DMS 273 treated with DMSO at 0.1 percent for 48 hours (cell line): ENCODE measurements at places on chromosomes 3 and 15.
A peak's percentile ranks its signal among the peaks of the same experiment; 100 is the strongest.

DNA sequence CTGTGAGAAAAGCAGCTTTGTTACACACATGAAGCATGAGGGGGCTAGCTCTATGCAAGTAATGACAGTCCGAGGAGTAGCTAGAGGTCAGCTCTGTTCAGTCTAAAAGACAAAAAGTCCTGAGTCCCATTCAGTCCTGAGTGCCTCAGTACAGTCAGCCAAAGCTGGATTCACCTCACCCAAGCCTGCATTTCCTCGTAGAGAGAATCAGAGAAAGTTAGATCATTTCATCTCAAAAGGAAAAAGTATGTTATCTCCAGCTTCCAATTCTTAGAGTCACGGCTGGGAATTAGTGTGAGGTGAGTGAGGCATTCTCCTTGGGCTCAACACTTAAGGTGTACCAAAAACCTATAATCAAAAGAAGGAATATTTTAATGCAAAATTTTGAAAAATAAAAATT is 5.9 kb upstream of the ACP3 start:
- no peak for DNase-seq

GRCh38 chr3:14476583-14477265 is 63.4 kb downstream of the GRIP2 start:
- no peak for DNase-seq

GRCh38 chr3:22089284-22089683 is 338.3 kb upstream of the ZNF385D start:
- DNase-seq = no peak

- no peak for DNase-seq
Observed at GRCh38 chr3:16992198-16992597, 107.4 kb downstream of the PLCL2 start.

GRCh38 chr3:187370051-187370450 is 1.9 kb downstream of the RTP4 start:
- DNase-seq = no peak

- DNase-seq = no peak
Observed at GRCh38 chr3:58190882-58191281, 19.9 kb downstream of the DNASE1L3 start.

DNA sequence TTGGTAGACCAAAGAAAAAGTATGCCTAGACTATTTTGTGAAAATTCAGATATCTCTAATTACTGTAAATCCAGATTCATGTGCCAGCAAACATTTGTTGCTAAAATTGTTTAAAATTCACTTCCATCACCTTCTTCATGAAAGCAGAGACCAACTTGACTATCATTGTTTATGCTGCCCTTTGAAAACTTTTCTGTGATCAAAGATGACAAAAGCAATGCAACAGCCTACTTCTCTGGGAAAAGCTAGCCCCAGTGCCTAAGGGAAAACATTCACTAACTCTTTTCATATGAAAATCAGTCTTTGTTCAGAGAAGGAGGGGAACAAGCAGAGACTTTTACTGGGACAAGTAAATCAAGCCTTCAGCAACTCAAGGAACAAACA is 178.0 kb upstream of the P2RY1 start:
- no peak for DNase-seq

- no peak for DNase-seq
Observed at GRCh38 chr15:56165234-56165633, 78.4 kb downstream of the RFX7 start.

GRCh38 chr3:84601303-84601702 is 357.5 kb upstream of the CADM2 start:
- DNase-seq = peak; percentile 93

DNA sequence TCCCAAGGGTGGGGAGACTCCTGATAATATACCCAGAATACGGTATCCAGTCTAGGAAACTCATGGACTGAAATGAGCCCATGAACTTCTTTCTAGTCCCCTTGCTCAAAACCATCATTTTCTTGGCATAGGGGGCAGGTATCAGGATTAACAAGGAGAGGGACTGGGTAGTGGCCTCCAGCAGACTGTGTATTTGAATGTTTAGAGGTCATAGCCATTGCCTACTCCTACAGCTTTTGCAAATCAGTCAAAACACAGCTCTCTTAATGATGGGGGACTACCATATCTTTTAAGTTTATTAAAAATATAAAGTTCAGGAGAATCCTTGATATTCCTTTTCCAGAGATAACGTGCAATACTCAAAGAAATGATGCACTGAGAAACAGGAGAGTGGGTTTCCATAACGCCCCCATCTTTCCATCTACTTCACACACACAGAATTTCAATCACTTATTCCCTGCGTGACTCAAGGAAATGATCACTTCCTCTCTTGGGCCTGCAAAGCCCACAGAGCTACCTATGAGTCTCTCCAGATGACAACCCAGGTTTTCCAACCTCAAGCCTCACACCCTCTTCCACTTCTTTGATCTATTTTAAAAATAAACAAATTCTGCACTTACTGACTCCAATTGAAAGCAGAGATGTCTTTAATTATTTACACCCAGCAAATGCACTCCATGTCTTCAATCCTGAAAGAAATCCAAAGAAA is 584.0 kb upstream of the LMCD1 start:
- DNase-seq = no peak

DNA sequence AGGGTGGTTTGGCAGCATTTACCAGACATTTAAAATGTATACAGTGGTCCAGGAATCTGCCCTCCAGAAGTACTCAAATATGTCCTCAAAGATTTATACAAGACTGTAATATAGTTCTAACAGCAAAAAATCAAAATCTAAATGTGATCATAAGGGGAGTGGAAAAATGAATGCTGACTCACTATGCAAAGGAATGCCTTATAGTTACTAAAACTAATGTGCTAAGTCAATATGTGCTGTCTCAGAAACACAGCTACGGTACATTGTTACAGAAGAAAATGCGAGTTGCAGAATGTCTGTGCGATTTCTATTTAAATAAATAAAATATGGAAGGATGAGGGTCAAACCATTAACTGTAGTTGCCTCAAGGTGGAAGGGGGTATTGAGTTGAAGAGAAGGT is 230.1 kb upstream of the UBE2E1 start:
- DNase-seq = no peak

DNA sequence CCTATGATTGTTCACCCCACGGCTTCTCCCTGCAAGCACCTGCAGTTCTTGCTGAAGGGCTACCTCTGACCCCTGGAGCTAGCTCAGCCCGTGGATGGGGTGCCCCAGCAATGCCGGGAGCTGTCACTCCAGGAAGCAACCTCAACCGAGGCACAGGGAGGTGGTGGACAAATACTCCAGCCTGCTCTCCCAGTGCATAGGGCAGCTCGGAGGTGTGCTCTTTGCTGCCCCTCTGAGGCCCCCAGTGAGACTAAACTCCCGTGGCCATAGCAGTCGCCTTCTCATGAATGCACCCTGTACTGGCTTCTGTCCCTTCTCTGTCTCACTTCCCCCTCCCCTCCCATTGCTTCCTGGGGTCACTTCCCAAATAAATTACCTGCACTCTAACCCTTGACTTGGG is 48.5 kb downstream of the LINGO1 start:
- no peak for DNase-seq

DNA sequence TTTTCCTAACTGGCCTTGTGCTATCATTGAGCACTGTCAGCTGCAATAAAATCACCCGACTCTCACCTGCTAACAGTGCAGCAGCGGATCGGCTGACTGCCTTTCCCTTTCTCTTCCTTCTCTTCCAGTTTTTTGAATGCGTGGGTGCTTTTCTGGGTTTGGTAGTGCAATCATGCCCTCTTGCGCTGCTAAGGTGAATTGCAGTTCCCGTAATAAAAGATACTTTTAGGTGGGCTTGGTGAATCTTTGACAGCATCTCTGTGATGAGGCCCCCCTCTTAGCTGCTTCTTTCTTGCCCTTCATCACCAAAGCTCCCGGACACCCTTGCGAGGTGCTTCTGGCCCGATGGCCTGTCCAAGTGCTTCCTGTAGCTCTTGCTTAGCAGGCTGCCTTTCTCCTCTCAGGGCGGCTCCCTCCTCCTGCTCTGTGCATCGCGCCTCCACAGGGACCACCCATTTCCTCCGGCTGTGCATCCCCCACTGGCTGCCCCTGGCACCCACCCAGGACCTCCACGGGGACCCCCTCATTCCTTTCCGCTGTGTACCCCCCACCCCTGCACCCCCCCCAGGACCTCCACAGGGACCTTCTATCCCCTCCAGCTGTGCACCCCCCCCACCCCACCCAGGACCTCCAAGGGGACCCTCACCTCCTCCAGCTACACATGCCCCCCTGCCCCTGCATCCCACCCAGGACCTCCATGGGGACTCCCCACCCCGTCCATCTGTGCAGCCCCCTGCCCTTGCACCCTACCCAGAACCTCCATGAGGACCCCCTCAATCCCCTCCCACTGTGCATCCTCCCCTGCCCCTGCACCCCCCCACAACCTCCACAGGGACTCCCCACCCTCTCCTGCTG is 50.8 kb upstream of the RPL32 start:
- DNase-seq = no peak

DNA sequence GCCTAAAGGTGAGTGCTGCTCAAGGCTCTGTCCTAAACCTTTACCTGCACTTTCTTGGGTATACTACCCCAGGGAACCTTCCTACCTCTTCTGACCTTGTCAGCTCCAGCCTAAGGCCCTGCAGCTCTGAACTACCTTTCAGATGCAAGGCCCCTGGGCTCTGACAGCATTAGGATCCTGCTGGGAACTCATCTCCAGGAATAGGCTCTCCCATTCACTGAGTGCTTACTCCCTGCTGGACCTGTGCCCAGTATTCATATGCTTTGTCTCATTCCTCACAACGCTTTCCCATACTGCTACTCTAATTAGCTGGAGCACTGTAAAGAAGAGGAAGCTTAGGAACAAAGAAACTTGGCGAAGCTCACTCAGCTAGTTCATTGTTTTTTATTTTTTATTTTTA is 53.8 kb upstream of the RAB6B start:
- DNase-seq = no peak

DNA sequence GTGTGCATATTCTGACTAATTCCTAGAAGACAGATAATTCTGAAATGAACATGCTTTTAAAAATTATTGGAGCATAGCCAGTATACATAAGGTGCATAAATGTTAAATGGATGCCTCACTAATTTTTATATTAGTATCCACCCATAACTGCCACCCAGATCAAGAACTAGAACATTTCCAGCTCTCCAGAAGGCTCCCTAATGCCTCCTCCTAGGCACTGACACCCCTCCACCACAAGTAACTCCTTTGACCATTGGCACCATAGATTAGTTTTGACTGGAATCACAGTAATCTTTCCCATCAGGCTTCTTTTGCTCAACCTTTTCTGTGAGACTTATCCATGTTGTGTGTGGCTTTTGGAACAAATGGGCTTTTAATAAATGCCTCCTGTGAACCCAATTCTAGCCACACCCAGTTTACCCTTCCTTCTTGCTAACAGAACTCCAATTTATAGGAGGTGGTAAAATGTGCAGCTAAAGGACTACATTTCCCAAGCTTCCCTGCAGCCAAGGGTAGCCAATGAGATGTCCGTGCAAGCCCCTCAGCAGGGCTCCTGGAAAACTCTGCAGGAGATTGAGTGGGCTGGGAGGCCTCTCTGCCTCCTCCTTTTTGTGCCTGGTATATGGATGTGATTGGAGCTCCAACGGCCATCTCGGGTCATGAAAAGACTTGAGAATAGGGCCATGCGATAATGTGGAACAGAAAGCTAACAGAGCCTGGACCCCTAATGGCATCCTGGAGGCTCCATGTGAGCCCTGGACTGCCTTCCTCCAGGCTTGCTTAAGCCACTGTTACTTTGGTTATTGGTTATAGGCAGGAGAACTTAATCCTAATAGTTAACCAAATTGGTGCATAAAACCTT is 322.6 kb upstream of the TLE3 start:
- no peak for DNase-seq

GRCh38 chr15:78859971-78860719 is 12.5 kb upstream of the MORF4L1 start:
- peak; percentile 68 for DNase-seq

- no peak for DNase-seq
Observed at GRCh38 chr3:195551381-195551978, 8.4 kb upstream of the PPP1R2 start.

DNA sequence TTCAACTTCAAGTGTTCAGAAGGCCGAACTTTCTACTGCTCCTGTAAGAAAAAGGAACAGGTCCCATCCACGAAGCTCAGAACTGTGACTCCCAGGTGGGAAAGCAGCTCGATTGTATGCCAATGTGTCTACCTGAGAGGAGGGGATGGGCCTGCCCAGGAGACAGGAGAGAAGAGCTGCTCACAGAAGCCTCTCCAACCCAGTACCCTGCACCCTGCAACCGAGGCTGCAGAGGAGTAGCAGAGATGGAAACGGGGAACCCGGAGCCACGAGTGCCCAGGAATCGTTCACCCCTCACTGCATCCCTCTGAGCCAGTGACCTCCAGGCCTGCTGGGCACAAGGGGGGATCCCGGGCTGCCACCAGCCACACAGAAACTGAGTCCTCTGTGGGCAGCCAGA is 86.5 kb upstream of the PRR23E start:
- DNase-seq = no peak

- no peak for DNase-seq
Observed at GRCh38 chr15:72237853-72238224, 6.8 kb upstream of the PKM start.

GRCh38 chr3:104458657-104459056 is 908.1 kb upstream of the ALCAM start:
- no peak for DNase-seq

DNA sequence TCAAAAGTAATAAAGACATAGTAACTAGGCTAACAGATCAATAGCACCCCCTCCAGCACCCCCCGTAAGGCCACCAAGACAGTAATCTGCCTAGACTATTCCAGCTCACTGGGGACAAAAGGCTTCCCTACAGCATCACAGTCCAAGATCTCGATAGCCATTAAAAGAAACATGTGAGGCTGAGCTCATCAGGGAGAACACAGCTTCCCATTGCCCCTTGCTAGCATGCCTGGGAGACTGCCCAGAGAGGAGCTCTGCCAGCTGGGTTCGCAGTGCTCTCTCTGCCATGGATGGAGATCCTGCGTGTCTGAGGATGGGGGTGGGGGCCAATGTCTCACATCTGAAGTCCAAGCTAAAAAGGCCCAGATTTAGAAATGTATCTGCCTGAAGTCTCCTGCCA is 17.8 kb downstream of the LRIG1 start:
- no peak for DNase-seq

GRCh38 chr15:92416557-92416956 is 22.9 kb downstream of the ST8SIA2 start:
- DNase-seq = no peak

- no peak for DNase-seq
Observed at GRCh38 chr15:62977952-62978811, 64.4 kb upstream of the TPM1 start.
